ENCODE measurements at places on chromosomes 3 and 15. TPM values are rescaled to one million over a fixed set of nuclear protein-coding genes. Genes with fewer than 3 reads are reported as not detected.

KIF15 gene
- 13.9 TPM for total RNA-seq

RAB27A gene
- total RNA-seq = 5.1 TPM

DAZL gene
- total RNA-seq = not detected

BFSP2 gene
- not detected for total RNA-seq

UROC1 gene
- not detected for total RNA-seq

PLA2G4D gene
- not detected for total RNA-seq

GOLGA8M gene
- not detected for total RNA-seq

RYR3 gene
- total RNA-seq = under 0.01 TPM

RAB6B gene
- 3.3 TPM for total RNA-seq

TIGIT gene
- total RNA-seq = not detected

TUSC7 gene
- not detected for total RNA-seq

GP9 gene
- total RNA-seq = not detected

CA12 gene
- 7.2 TPM for total RNA-seq

IQGAP1 gene
- total RNA-seq = 134 TPM

DZIP1L gene
- total RNA-seq = 16.9 TPM

INSYN1 gene
- 3.8 TPM for total RNA-seq

TAGLN3 gene
- 11.9 TPM for total RNA-seq

SAMD7 gene
- total RNA-seq = not detected

TRPM1 gene
- not detected for total RNA-seq

BUB1B gene
- 73.0 TPM for total RNA-seq

MRPS22 gene
- total RNA-seq = 42.7 TPM

CACNA2D2 gene
- 0.16 TPM for total RNA-seq

CCDC54 gene
- total RNA-seq = not detected

C3orf33 gene
- 0.81 TPM for total RNA-seq

HCLS1 gene
- 0.49 TPM for total RNA-seq

COPG1 gene
- 142 TPM for total RNA-seq

KLF15 gene
- 0.33 TPM for total RNA-seq

SPATA12 gene
- 0.13 TPM for total RNA-seq

ITGA11 gene
- 7.8 TPM for total RNA-seq

INKA1 gene
- total RNA-seq = 0.76 TPM

LMLN gene
- 2.3 TPM for total RNA-seq

Measured in mesangial cell (primary cell).